Heart right ventricle (tissue), 16 donors: ENCODE measurements at places on chromosomes 11 and 22. TPM values are rescaled to one million over a fixed set of nuclear protein-coding genes. Genes with fewer than 3 reads are reported as not detected.

DNA sequence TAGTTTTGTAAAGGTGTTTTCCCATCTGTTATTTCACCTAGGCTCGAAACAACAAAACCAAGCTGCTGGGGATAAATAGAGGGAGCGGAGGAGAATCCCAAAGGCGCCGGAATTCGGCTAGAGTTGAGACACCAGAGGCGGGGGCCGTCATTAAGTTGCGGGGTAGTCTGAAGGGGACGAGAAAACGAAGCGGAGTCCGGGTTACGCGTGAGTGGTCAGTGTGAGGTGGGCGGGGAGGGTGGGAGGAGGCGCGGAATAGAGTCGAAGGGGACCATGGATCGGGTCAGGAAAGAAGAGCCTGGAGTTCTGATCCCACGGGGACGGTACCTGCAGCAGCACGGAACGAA is 361 bp downstream of the SRPRA start:
- no peak for DNase-seq

- peak; percentile 71 for DNase-seq
Measured at GRCh38 chr22:38272373-38273134, at the start of gene TMEM184B. TSS of gene TMEM184B (minus strand) at chr22:38273010. CDS start at chr22:38247961, 25,049 bp downstream.

- DNase-seq, result no peak
Measured at GRCh38 chr11:85787809-85788760, 22.9 kb downstream of the SYTL2 start.

GRCh38 chr11:7645206-7645605 is 28.1 kb downstream of the CYB5R2 start:
- DNase-seq, result no peak

Gene SPI1
- total RNA-seq, result 9.4 TPM

Gene ESAM
- total RNA-seq, result 39.3 TPM

Gene PNPLA5
- total RNA-seq, result not detected
